Activated naive CD4-positive, alpha-beta T cell (primary cell): ENCODE measurements at places on chromosomes 12 and 14.

DNA sequence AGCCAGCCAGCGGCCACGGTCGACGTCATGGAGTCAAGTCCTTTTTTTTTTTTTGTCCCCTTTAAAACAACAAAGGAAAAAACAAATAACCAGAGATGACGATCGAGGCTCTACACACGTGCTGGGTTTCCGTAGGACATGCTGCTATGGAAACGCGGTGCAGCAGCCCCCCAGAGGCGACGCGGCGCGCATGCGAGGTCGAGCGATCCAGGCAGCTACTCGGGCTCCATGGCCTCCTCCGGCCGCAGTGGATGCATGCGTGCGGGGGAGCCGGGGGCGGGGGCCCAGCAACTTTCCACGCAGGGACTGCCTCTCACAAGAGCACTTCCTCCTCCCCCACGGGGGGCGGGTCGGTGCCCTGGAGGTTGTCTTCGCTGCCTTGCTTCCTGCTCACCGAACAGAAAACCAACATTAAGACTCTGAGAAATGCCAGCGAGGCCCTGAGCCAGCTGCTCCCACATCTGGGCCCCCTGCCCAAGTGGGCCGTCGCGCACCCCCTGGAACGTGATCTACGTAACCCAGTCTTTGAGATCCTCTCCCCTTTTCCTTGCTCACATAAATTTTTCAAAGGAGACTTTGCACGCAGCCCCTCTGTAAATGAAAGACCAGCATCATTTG is 30.7 kb downstream of the P2RX4 start:
- DNase-seq, result peak; percentile 85

- no peak for DNase-seq
Observed at GRCh38 chr12:53474819-53475218, 22.9 kb downstream of the PCBP2 start.

GRCh38 chr12:75641031-75641780 is 129.8 kb upstream of the KRR1 start:
- no peak for DNase-seq

- no peak for DNase-seq
Observed at GRCh38 chr12:93111773-93112172, 182.7 kb upstream of the EEA1 start.

GRCh38 chr14:69399750-69400149 is 1.3 kb downstream of the SLC39A9 start:
- no peak for DNase-seq

DNA sequence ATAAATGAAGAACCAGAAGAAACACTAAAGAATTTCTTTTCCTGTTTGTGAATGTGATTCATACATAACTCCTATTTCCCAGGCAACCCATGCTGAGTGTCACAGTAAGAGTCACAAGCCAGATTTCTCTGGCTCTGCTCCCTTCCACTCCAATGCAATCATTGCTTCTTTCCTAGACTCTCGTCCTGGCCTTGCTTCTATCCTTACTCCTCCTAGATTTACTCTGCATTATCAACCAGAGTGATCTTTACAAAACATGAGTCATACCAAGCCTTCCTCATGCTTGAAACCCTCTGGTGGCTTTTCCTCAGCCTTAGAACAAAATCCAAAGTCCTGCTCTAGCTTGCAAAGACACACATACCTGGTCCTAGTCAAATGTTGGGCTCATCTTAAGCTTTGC is 13.3 kb downstream of the IL22 start:
- DNase-seq, result no peak
